ENCODE measurements at places on chromosomes 1 and 21.

DNA sequence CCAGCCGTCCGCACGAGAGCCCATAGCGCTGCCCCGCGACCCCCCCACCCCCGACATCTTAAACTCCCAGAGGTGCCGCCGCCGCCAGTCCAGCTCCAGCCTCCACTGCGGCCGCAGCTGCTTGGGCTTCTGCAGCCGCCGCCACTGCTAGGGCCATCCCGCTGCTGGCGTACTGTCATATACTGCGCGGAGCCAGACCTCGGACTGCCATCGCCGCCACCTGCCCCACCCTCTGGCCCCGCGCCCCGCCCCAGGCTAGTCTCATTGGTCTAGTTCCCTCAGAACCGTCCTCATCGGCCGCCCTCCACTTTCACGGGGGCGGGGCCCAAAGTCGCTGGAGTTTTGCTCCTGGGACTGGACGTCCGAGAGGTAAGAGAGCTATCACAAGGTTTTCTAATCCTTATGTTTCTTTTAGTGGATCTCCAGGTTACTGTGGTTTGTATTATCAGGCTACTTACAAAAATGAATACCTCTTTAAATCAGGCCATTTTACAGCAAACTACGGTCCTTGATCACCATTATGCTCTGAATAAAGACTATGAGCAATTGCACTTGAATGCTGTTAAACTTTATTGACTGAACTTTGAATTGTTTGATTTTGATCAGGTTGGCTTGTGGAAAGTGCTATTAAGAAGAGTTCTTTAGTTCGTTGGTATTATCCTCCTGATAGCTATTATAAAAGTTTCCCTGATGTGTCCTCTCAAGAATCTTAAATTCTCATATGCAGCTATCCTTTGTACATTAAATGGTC lies 2.8 kb upstream of the CD1D start:
- no peak for DNase-seq

GRCh38 chr1:62280960-62281465 lies 38.2 kb downstream of the KANK4 start:
- DNase-seq: no peak

GRCh38 chr1:29208442-29208841 lies 22.3 kb downstream of the MECR start:
- no peak for DNase-seq

GRCh38 chr1:167262836-167263235 lies 42.1 kb downstream of the POU2F1 start:
- no peak for DNase-seq

DNA sequence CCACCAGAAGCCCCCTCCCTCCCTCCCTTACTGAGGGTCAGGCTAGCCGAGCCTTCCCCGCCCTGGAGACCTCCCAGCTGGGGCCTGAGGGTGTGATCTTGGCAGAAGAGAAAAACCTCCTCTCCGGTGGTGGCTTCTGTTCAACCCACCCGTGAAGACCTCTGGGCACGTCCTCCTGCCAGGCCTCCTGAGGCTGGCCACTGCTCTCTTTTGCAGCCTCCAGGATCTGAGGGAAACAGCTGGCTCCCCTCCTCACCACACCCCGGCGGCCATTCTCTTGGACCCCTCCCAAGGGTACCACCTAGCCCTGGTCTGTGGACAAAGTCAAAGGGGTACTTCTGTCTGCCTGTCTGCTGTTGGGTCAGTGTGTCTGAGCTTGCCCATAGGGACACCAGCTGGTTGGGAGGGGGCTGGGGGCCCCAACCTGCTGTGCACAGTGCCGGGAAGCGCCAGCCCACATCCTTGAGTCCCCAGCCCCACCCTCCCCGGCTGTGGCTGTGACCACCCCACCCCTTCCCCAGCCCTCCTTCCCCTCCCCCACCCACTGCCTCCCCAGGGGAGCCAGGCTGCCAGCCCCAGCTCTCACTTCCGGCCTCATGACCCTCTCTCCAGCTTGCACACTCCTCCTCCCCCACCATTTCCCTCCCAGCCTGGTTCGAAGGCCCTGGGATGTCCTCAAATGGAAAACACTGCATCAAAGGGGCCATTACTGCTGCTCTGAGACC lies 48.1 kb downstream of the AHDC1 start:
- DNase-seq: no peak

DNA sequence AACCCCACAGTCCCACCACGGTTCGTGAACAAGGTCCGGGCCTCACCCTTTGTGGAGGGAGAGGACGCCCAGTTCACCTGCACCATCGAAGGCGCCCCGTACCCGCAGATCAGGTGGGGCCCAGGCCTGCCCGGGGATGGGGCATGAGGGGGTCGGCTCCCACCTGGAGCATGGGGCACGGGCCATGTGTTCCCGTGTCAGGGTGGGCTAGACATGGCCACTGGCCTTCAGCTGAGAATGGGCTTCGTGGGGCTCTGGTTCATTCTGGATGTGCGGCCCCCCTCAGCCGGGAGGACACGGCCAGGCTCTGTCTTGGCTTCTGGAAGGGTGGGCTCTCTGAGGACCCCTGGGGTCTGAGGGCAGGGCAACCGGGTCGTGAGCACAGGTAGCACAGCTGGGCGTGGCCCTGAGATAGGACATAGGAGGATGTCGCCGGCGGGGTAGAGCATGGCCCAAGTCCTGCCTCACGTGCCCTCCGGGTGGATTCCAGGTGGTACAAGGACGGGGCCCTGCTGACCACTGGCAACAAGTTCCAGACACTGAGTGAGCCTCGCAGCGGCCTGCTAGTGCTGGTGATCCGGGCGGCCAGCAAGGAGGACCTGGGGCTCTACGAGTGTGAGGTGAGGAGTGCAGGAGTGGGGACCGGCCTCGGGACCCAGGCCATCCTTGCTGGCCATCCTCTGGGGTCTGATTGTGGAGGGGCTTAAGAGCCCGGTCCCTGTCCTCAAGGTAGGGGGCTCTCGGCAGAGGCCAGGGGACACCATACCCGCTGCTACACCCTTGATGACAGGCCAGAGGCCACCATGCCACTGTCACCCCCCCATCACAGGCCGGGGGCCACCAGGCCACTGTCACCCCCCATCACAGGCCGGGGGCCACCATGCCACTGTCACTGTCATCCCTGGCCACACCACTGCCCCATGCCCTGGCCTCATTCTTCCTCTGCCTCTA lies 55.5 kb downstream of the TRIM11 start:
- no peak for DNase-seq

DNA sequence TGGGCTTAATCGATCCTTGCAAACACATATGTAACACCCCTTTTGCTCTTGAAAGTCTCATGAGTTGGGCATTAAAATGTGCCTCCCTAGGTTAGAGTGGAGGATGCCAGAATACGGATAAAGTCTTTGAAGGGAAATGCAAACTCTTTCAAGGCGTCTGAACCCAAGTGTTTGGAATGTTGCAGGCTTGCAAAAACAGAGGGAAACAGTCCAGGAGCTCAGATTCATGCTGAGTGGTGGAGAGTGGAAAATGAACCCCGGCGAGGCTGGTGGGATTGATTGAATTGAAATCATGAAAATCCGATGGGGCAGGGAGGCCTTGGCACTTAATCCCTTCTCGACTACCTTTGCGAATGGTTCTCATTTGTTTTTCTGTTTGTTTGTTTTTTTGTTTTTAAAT lies 175.5 kb downstream of the PGBD5 start:
- no peak for DNase-seq

GRCh38 chr21:45511661-45512431 lies 30.4 kb downstream of the SLC19A1 start:
- DNase-seq: no peak

- DNase-seq: no peak
Observed at GRCh38 chr1:86151427-86151826, 5.1 kb downstream of the COL24A1 start.

DNA sequence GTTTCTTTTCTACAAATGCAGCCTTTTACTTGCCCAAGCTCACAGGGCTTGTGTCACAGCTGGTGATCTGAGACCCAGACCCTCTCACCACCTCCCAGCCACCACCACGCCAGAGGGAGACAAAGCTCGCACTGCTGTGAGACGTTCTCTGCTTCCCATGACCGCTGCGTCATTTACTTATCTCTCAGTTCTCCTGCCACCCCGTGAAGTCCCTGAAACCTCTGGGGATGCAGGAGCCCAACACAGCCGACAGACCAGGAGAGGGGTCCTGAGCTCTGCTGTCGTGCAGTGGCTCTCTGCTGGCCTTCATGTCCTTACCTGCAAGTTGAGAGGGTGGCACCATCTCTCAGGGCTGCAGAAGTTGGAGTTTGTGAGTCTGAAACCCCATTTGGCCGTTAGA lies 77.7 kb downstream of the SLC16A1 start:
- no peak for DNase-seq

- DNase-seq: no peak
Observed at GRCh38 chr1:19122668-19123067, 87.4 kb downstream of the UBR4 start.

- peak; percentile 40 for DNase-seq
Observed at GRCh38 chr1:206909161-206909882, 12.1 kb downstream of the IL24 start.

GRCh38 chr1:48123647-48124046 lies 98.9 kb upstream of the SLC5A9 start:
- DNase-seq: no peak

DNA sequence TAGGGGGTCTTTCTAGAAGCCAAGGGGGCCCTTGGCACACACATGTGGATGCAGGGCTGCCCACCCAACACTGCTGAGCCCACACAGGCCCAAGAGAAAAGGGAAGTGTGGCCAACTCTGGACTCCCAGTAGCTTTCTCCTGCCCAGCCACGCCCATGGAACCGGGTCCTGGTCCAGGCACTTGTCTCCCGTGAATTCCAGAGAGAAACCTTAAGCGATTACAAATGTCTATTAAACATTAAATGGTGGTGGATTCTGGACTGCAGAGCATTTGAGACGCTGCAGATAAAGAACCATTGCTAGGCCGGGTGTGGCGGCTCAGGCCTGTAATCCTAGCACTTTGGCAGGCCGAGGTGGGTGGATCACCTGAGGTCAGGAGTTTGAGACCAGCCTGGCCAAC lies 100.6 kb upstream of the ARHGEF16 start:
- DNase-seq: no peak

- DNase-seq: no peak
Observed at GRCh38 chr1:79079770-79080169, 73.2 kb upstream of the ADGRL4 start.

GRCh38 chr1:44849575-44850132 lies 6.6 kb upstream of the PTCH2 start:
- DNase-seq: no peak

DNA sequence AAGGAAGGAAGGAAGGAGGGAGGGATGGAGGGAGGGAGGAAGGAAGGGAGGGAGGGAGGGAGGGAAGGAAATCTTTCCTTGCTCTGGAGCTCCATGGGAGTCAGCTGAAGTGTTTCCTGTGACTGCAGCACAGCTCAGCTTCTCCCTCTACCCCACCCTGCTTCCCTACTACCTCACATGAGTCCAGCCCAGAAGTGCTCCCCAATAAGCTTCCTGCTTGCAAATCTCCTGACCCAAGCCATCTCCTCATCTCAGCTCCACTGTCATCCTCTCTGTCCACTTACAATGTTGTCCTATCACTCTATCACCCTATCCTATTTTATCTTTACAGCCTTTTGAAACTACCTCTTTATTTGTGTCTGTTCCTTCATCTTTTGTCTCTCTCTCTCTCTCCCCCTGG lies 52.9 kb upstream of the SSBP3 start:
- DNase-seq: no peak

DNA sequence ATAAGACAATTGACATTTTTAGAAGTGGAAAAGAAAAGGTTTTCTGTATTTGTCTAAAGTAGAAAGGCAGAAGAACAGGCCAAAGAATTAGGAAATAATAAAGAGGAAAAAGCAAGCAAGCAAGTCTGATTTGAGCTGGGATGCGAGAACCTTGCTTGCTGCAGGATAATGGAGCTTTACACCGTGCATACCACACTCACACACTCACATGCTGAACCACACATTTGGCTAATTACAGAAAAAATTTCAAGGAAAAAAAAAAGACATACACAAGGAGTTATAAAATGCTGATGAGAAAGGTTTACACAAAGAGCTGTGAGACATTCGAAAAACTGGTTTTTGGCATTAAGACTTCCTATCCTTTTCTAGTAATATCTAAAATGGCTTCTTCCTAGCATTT lies 593.9 kb downstream of the KIF26B start:
- DNase-seq: no peak

GRCh38 chr21:42441963-42442362 lies 38.3 kb downstream of the UBASH3A start:
- no peak for DNase-seq

GRCh38 chr1:236159704-236160539 lies 17.6 kb downstream of the GPR137B start:
- no peak for DNase-seq

DNA sequence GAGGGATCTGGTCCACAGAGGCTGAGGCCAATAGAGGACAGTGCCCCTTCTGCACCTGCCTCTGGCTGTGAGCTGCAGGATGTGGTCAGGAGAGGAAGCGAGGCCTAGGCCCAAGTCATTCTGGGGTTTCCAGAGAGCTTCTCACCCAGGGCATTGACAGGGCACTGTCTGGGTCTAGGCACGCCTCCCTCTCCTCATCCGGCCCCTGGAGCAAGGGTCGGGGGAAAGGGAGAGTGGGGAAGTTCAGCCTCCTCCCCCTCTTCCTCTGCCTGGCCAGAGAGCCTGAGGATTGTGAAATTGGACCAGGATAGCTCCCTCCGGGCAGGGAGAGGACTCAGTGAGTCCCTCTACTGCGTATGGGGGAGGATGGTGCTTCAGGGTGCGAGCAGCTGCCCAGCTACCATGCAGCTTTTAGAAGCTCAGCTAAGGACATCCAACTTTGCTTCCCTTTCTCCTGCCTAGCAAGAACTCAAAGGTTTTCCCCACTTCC lies 6.3 kb upstream of the INAVA start:
- DNase-seq: peak; percentile 40

- no peak for DNase-seq
Observed at GRCh38 chr1:15056515-15057285, 96.8 kb upstream of the TMEM51 start.

DNA sequence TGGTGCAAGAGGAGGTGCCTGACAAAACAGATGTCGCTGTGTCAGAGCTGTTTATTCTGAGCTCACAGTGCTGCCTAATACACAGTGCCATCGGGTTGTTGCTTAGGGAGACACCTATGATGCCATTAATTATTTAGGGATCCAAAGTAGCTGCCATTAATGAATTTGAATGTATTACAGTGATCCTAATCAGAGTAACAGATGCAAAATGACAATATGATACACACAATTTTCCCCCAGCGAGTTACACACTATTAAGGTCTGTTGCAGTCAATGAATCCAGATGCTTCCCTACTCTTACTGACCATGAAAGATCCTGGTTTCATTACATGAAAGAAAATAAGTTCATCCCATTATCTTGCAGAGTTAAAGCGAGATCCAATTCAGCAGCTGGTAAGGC lies 91.3 kb downstream of the RWDD3 start:
- no peak for DNase-seq

- peak; percentile 55 for DNase-seq
Observed at GRCh38 chr1:161209790-161210409, 5.2 kb upstream of the FCER1G start.

GRCh38 chr1:109620401-109620791 lies 759 bp downstream of the AMPD2 start:
- DNase-seq: no peak

DNA sequence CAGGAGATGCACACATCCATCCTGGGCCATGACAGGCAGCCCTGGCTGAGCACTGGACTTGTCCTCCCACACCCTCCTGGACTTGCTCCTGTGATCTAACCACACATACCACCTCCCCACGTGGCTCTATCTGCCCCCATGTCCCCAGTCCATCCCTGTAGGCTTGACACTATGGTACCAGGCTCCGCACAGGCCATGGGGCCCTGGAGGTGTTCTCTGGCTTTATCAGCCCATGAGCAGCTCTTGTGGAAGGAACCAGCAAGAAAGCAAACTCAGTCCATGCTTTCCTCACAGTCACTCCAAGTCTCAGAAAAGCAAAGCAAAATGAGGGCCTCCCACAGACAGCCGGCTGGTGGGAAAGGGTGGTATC lies 61.6 kb downstream of the CD46 start:
- DNase-seq: no peak

Data from activated T-helper 1 cell treated with Interleukin-2 at 50 U/mL for 16 hours (primary cell).